Chondrocyte (in vitro differentiated cells): ENCODE measurements at places on chromosomes 3 and 15. TPM values are rescaled to one million over a fixed set of nuclear protein-coding genes. Genes with fewer than 3 reads are reported as not detected.

The LNP1 gene
- total RNA-seq: 1.0 to 2.2 TPM (median 1.5 TPM) in 3 replicates

DNA sequence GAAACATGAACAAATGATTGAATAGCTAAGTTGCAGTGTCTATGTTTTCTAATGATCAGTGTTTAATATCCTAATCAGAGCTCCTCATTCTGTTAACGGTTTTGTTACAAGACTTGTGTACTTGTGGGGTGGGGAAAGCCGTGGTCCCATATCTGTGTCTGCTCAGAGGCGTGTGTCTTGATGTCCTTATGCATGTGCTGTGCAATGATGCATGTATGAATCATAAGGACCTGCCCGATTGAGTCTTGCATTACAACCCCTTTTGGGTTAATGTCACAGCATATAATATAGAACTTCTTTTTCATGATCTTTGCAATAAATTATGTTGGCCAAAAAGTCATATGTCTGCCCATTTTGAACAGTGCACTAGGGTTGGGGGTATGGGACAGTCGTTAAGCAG lies 233.4 kb downstream of the ITPR1 start:
- DNase-seq: no peak

DNA sequence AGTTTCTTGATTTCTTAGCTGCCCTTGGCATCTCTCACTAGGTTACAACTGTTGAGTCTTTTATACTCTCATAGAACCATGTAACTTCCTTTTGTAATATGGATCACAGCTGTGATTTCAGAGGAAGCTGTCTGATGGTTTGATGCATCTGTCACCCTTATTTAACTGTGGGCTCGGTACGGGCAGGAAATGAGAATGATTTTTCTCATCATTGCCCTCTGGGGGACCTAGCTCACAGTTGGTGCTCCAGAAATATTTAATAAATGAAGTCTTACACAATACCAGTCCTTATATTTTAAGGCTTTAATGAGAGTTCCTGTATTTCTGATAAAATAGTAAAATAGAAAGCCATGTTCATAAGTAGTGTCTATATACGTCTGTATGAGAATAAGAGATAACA lies 151.2 kb downstream of the EBLN2 start:
- DNase-seq: no peak

GRCh38 chr3:35078780-35079179 lies 560.5 kb upstream of the ARPP21 start:
- no peak for DNase-seq

DNA sequence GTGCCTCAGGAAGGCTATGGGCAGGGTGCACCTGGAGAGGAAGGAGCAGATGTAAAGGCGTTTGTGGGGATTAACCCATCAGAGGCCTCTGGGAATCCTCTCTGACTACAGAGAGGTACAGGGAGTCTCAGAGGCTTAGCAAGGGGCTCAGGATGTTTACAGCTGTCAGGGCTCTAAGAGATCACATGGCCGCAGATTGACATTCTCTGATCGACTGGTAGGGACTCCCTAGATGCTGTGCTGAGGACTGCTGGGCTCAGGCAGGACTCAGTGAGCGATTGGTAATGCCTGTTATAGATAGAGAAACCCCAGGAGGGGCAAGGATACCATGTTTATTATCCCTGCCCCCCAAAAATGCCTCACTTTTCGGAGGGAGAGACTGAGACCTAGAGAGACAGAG lies 103.5 kb downstream of the CORO2B start:
- DNase-seq: no peak

The CADPS gene
- total RNA-seq: not detected in 3 replicates

- no peak for DNase-seq
Observed at GRCh38 chr15:58362262-58362922, 69.4 kb upstream of the LIPC start.

DNA sequence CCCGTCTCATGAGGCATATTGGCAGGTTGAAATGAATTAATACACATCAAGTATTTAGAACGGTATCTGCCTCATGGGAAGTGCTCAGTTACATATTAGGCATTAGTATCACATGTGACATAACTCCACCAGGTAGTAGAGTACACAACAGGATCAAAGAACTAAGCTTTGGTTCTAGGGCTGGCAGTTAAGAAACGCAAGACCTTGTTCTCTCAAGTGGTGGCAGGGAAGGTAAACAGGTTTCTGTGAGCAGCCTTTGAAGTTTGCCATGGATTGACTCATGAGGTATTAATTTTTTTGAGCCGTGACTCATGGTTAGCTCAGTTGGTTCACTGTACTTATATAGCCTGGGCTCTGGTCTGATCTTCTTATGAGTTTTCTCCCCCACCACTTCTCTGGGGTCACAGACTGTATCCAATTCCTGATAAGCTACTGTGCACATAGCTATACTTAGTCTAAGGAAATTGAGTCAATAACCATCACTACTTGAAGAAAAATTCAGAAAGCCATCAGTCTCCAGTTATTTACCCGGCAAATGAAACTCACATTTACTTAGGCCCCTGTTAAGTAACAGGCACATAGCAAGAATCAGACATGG lies 155.6 kb upstream of the STT3B start:
- DNase-seq: no peak

DNA sequence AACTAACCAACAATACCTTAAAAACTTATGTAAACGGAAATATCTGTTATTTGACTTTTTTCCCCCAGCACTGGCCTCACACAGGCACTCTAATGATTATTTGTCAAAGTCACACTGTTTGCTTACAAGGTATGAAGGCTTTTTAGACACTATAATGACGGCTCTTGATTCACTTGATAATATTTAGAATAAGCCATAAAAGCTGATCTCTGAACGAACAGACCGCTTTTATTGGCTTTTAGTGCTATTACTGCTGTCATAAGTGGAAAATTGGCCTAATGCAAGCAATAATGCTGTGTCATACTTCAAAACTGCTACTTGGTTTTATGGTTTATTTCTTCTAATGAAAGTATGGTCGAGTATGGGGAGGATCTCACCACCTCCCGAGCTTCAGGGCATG lies 35.1 kb downstream of the MDFIC2 start:
- DNase-seq: no peak

DNA sequence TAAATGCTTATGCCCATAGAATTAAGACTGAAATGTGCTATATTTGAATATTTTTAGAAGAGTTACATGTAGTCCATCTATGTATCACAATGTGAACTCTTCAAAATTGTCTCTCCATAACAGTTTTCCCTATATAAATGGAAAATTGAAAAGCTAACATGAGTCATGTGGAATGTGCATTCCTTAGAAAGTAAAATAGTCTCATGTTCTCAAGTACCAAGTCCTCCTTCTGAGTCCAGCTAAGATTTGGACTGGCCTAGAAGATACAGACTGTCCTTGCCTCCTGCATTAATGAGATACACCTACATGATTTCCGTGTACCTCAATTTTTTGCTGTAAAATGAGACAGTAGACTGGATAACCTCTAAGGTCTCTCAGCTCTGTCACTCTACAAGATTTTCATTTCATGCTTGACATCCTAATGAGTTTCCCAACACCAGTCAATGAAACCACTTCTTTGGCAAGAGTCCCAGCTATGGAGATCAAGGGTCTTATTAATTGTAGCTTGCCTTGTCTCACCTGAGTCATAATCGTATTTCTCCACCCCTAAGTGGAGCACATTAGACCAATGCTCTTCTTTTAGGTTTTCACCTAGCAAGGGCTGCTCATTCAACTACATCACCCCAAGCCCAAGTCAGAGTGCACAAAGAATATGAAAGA lies 350.6 kb upstream of the IL12A start:
- no peak for DNase-seq

The ECE2 gene
- total RNA-seq: not detected in 3 replicates

DNA sequence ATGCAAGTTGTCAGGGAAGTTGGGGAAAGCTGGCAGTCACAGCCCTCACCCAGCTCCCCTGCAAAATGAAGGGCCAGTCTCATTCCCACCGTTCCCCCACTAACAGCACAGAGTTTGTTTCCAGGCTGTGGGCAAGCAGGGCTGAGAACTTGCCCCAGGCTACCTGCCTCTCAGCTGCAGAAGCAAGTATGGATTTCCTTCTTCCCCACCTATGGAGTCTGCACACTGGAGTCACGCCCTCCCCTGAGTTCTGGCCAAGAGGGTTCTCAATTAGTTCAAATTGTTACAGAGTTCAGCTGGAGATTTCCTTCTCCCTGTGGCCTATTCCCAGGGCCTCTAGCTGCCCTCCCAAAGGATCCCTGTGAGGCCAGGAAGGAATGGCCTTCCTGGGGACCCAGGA lies 90.1 kb upstream of the ATP11B start:
- DNase-seq: no peak

DNA sequence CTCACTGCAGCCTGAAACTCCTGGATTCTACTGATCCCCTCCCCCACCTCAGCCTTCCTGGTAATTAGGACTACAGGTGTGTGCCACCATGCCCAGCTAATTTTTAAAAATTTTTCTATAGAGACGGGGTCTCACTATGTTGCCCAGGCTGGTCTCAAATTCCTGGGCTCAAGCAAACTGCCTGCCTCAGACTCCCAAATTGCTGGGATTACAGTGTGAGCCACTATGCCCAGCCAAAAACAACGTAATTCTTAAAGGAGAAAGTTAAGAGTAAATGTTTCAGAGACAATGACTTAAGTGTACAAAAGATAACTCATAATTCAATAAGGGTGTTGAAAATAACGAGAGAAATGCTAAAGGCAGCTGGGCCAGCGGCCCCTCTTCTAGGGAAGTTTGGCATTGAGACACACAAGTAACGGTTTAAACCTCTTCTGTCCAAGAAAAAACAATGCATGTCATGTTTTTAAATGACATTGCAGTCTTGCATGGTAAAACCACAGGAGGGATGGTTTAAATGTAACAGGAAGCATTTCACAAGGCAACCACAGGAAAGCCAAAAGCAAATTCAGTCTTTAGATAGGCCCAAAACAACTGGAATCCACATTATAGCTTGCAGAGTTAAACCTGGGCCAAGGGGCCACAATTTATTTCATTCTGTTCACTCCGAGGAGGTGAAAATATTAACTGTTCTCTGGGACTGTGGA lies 5.1 kb downstream of the PROK2 start:
- DNase-seq: no peak
